ENCODE measurements at places on chromosomes 4 and X.

DNA sequence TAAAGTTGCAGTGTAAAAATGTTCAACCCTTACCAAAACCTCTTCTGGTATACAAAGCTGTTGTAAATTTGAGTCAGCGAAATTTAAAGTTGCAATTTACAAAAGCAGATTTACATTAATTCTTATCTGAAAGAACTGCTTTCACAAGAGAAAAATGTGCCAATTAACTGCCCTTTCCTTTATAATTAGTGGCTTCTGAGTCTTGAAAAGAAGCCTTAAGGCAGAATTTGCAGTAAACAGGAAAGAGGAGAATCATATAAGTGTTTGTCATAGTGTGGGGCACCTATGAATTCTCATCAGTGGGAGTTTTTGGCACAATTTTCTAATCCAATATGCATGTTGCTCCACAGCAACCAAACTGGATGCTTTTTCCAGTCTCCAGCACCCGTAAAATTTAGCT is 125.3 kb upstream of the GABRG1 start:
- no peak for DNase-seq

DNA sequence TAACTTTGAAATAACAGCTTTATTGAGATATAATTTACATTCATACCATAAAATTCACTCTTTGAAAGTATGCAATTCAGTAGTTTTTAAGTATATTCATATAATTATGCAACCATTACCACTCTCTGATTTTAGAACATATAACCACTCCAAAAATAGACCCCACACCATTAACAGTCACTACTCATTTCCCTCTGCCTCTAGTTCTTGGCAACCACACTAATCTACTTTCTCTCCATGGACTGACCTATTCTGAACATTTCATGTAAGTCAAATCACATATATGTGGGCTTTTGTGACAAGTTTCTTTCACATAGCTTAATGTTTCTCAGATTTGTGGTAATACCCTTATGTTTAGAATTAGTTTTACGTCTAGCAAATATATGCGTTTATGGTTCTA is 19.5 kb upstream of the GLRA3 start:
- no peak for DNase-seq

- no peak for DNase-seq
Observed at GRCh38 chr4:7398788-7399439, 35.8 kb downstream of the PSAPL1 start.

DNA sequence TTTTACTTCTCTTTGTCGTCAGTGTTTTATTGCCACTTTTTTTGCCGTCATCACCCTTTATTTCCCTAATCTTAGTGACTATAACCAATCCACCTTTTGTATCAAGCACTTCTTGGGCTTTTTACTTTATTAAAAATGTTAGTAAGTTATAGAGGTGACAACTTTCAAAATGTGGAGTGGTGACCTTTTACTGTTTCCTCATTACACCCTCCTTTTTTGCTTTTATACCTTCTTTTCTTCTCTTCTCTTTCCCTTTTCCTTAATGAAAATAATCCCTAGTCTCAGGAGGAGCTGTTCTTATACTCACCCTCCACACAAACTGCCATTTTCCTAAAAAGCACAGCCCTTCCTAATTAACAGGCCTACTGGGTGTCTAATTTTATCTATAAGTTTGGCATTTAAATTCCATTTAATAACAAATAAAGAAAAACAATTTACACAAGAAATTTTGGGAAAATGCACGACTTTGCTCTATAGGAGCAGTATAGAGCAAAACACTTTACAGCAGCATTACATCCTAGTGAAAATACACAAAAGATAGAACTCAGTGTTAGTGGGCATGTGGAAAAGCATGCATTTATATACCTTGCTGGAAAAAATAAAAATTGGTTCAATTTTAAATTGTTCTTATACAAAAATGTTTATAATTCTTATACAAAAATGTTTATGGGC is 27.3 kb downstream of the BBS12 start:
- DNase-seq, result no peak

All from stimulated activated CD4-positive, alpha-beta T cell treated with anti-CD3 and anti-CD28 coated beads, Interleukin-15, amount 100 ng/mL, for 1 hour (primary cell).